Left colon (tissue), 2 donors: ENCODE measurements at places on chromosomes 13 and 19. TPM values are rescaled to one million over a fixed set of nuclear protein-coding genes. Genes with fewer than 3 reads are reported as not detected.
A peak's percentile ranks its signal among the peaks of the same experiment; 100 is the strongest.

DNA sequence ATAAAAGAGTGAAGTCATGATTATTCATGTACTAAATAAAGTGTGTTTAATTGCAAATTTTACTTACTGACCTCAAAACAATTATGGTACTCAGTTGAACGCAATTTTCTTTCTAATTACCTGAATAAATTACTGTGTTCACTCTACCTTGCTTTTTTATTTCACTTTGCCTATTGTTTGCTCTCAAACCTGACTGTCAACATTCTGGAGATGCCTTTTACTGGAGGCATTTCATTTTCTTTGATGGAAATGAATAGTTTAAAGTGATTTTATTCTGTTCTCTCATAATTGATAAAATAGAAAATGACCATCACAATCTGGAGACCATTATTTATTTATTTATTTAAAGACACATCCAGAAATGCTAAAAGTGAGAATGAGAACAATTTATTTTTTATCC, 811.5 kb upstream of the ATXN8OS start:
- DNase-seq, result no peak

DNA sequence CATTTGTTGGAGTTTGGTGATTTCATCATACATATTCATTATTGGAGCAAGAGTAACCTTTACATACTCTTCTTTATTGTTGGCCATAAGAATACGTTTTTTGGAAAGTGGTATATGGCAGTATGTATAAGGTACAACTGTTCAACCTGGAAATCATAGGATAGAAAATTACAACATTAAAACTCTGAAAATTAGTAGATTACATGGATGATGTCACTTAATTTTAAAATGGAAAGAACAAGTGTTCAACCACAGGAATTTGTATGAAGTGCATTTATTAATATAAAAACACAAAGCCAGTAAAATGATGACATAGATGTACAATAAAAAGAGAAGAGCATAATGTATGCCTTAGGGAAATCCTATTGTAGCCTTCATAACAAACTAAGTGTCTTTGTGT, 7.3 kb upstream of the ZNF155 start:
- DNase-seq, result no peak

Gene B9D2
- 8.6 TPM for total RNA-seq

Gene SLC10A2
- 0.09 TPM for total RNA-seq

GRCh38 chr13:93290503-93290902, 63.9 kb downstream of the GPC6 start:
- no peak for DNase-seq

Gene KASH5
- total RNA-seq, result not detected

Gene MAP2K2
- 208 TPM for total RNA-seq

Gene ZAR1L
- total RNA-seq, result not detected

DNA sequence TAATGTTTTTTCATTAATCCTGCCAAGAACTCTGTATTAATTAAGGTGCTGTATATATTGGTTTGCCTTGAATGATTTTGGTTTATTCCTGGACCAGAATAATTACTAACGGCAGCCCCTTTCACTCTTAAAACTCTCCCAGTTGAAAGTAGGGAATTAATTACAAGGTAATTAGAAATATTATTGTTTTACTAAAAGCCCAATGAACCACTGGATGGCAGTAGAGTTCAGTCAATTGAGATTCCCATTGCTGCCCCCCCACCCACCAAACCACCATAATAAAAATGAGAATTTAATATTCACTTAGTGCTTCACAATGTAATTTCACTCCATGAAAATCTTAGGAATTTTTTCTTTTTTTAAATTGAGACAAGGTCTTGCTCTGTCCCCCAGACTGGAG, 13.7 kb downstream of the WBP4 start:
- DNase-seq, result peak; percentile 21

- no peak for DNase-seq
These were observed 429.3 kb downstream of the DIAPH3 start for GRCh38 chr13:59734393-59734792.
